Renal cortex interstitium (tissue), 15 donors: ENCODE measurements at places on chromosomes 11 and 22.

DNA sequence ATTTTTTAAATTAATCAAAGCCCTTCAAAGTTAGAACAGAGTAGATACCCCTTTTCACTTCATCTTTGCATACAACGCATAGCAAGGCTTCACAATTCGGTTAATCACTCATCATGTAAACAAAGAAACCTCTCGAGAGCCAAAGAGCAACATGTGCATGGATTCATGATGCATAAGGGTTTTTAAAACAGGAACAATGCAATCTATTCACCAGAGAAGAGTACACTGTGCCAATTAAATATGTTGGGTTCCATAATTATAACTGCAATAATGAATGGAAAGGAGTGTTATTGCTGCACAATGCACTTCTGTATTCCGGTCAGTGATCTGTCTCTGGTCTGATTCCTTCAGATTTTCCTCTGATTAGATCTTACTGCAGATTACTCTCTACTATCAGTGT is 45.3 kb downstream of the CADM1 start:
- DNase-seq: no peak

GRCh38 chr22:45130891-45131290 is 32.8 kb upstream of the NUP50 start:
- no peak for DNase-seq

DNA sequence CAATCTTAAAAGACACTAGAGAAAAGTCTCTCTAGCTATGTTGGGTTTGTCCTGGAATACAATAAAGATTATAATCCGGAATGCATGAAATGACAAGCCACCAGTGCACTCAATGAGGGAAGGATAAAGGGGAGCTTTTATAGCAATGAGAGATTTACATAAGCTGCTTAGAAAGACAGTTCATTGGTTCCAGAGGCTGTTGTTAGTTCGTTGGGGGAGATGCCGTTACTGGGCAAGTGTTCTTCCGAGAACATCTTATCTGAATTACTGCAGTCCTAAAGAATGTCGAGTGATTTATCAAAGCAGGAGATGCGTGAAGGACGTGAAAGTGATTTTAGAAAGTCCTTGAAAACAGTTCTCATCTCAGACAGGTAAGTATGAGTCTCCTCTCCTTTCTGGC is 33.6 kb downstream of the SYN3 start:
- DNase-seq: no peak

GRCh38 chr22:42368379-42369249 is 63.6 kb downstream of the NFAM1 start:
- no peak for DNase-seq

DNA sequence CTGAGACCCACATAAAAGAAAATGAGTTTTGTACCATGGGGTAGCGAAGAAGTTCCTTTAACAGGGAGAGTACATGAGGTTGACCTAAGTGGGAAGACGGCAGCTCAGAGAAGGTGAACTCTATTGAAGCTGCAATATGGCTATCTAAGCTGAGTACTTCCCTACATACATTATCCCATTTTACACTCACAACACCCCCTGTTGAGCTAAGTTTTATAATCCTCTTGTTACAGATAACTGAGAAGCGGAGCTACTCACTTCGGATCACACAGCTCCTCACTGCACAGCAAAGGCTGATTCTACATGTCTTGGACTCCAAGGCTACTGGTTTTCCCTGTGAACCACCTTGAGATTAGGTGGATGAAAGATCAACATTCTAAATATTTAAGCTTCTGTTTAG is 8.2 kb upstream of the PIWIL4 start:
- DNase-seq: no peak

GRCh38 chr22:46108564-46109473 is 41.5 kb upstream of the PPARA start:
- DNase-seq: no peak

DNA sequence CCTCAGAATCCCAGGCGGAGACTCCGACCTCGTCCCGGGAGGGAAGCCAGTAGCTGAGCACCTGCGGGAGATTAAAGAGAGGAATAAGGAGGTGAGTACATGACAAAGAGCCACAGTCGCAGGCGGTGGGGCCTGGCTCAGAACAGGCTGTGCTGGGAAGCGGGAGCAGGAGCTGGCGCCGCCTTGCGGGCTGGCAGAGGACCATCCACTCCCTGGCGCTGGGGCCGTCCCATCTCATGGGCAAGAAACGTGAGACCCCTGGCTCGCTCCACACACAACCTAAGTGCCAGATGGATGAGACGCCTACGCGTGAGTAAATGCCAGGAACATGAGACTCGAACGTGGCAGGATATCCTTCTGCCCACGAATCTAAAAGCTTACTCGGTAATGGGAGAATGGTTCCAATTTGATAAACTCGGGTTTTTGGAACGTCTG is 6.3 kb downstream of the CEND1 start:
- no peak for DNase-seq

GRCh38 chr11:34549271-34549670 is 35.7 kb upstream of the ELF5 start:
- DNase-seq: no peak

- DNase-seq: no peak
These were observed 92.2 kb upstream of the ALKBH3 start for GRCh38 chr11:43788421-43788820.

- DNase-seq: no peak
These were observed 92.3 kb upstream of the CD44 start for GRCh38 chr11:35046681-35047080.

DNA sequence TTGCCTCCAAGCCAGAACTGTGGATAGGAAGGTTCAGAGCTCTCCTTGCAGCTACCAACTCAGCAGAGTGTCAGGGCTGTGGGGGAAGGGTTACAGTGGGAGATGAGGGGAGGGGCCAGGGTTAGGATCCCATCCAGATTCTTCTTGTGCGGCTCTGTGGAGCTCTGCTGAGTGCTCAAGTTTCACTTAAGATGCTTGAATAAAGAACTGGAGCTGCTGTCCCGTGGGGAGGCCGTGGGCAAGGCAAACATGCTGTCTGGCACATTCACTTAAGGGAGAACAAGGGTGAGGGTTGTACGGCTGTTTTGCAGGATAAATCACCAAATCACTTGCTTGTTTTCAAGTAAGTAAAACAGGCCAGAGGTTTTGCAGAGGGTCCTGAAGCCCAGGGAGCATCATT is 197.1 kb downstream of the FAM76B start:
- DNase-seq: peak; percentile 15

DNA sequence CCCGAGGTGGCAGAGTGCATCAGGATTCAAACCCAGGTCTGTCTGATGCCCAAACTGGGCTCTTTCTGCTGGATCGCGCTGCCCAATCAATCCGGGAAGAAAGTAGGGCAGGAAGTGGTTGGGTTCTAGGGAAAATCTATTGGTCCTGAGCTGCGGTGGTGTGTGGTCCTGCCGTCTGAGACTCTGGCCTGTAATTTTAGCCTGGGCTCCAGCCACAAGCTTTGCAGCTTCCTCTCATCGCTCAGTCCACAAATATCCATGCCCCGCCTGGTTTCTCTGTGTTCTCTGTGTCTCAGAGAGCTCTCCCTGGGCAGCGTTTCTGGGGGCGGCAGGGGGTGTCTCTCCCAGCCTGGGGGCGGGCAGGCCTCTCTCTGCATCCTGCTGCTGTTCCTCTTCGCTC is 18.7 kb downstream of the CACNG2 start:
- no peak for DNase-seq

DNA sequence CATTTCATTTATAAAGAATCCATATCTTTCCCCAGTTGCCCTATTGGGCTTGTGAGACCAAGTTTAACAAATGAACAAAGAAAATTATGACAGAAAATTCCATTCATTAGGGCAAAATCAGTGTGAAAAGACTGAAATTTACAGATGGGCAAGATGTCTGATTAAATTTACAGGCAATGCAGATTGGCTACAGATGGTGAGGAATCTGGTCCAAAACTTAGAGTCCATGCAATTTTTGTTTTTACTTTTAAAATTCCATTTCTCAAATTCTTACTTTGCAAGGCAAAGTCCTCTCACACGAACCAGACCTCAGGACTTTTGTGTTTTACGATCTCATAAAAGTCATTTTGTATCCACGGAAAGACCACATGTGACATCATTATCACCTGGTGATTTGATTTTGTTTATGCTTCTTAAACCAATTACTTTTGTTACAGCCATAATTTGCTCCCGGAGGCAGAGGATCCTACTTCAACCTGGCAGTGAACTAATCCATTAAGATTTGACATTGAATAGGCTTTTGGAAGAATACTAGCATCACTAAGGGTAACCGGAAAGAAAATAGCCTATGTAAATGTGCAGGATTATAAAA is 843.7 kb upstream of the CHORDC1 start:
- DNase-seq: no peak

GRCh38 chr11:78822931-78823423 is 248.3 kb upstream of the NARS2 start:
- DNase-seq: no peak

DNA sequence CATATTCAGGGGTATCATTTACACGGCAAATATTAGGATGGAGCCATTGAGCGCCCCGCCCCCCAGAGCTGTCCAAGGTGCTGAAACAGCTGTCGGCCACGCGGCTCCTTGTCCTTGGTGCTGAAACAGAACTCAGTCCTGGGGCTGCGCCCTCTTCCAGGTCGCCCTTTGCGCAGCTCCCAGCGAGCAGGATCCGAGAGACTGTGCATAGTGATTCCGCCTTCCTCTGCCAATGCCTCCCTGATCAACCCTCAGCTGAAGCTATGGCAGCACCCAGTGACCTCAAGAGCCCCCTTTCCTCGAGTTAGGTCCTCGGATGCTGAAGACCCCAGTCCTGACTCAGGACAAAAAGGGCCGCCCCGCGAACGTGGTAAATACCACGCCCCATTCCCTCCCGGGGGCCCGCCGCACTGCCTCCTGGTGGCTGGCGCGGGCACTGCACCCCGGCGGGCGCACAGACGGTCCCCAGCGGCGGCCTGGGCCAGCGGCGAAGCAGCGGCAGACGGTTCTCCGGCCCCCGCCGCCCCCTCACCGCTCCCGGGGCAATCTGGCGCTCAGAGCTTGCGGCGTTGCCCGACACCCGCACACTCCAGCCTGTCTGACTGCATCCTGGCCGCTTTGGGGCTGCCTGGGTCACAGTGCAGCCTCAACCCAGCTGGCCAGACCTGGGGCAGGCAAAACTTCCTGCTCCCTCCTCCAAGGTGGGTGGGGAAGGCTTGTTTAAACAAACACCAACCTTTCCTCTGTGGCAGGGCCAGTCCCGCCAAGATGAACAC is 13.4 kb downstream of the SYT7 start:
- DNase-seq: peak; percentile 81

- no peak for DNase-seq
These were observed 282.4 kb downstream of the C11orf87 start for GRCh38 chr11:109704432-109704831.

DNA sequence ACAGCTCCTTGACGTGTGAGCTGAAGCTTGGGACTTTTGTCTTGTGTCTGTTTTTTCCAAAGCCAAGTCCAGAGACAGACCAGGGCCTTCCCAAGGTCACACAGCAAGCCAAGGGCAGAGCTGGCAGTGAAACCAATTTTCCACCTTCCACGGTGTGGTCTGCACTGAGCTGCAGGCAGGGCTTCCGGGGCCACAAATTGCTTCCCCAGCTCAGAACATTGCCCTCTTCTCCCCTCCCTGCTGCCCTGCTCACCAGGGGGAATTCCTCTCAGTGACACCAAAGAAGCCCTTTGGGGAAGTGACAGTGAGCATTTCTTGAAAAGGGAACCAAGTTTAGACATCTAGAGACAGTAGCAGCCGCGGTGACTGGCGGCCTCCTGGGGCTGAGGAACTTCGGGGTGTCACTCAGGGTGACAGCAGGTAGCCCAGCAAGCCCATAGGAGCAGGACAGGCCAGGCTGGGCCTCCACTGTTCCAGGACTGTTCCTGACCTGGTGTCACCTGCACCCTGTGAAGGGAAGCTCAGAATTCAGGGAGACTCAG is 9.2 kb downstream of the FXYD2 start:
- DNase-seq: no peak

GRCh38 chr11:111363985-111364384 is 15.1 kb downstream of the POU2AF1 start:
- no peak for DNase-seq

GRCh38 chr11:17275400-17276235 is 921 bp upstream of the NUCB2 start:
- no peak for DNase-seq

DNA sequence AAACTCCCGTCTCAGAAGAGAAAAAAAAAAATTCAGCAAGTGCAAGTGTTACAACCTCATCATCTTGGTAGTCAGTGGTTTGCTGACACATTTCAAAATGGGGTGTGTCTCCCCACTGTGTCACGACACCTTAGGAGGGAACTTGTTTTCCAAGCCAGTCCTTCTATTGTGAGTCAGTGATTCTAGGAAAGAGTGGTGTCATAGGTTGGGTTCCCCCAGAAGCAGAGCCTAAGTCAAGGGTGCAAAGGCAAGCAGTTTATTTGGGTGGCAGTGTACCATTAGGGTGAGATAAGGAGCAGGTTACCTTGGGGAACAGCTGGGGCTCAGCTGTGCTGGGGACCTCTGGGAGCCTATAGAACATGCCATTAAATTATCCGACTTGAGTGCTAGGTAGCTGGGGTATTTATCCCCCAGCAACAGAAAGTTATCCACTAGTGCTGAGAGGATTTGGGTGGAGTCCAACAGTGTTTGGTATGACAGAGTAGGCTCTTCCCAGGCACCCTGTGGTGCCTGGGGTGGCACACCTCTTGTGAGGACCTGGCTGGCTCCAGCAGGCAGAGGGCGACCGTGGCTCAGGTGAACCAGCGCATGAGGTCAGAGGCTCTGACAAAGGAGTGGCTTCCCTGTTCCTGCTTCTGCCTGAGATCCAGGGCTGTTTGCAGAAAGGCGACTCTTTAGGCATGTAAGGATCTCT is 41.7 kb downstream of the KIAA1671 start:
- DNase-seq: no peak

- DNase-seq: peak; percentile 44
These were observed 8.8 kb upstream of the PLA2G3 start for GRCh38 chr22:31148953-31149627.

DNA sequence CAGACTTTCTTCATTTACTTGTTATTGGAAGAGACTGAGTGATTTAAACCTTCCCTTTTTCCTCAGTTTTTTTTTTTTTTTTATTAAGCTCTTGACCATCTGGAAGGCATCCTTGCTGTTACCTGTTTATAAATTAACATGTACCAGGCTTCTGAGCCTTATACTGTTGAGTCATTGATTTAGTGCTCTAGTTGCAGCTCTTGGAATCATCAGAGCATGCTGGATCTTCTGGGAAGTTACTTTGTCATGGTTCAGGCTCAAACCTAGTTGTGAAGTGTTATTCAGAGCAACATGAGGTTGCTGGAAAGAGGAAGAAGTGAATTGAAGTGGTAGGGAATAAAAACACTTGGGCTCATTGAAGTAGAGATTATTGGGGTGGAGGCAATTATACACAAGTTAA is 6.3 kb downstream of the ZDHHC5 start:
- DNase-seq: no peak

DNA sequence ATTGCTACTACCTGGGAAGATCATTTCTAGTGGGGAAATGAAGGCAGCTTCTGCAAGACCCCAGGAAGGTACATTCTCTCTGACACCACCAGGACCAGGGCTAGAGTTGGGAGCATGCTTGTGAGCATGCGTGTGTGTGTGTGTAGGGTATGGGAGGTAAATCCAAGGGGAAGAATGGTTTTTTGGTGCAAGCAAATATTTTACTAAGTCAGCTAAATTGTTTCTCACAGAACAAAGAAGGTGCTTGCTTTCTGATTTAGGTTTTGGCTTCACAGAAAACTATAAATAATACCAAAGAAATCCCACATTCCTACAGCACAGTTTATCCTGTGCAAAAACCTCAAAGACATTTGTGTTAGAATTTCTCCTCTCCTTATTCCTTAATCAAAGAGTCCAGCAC is 344.0 kb upstream of the CCDC90B start:
- no peak for DNase-seq

GRCh38 chr11:11978792-11979487 is 29.5 kb downstream of the DKK3 start:
- DNase-seq: peak; percentile 44

- no peak for DNase-seq
These were observed 2.5 kb downstream of the CELF1 start for GRCh38 chr11:47550288-47551047.

- no peak for DNase-seq
These were observed 8.5 kb downstream of the RNH1 start for GRCh38 chr11:498297-499181.
